SK-N-SH (cell line): ENCODE measurements at places on chromosomes 2 and 18.

DNA sequence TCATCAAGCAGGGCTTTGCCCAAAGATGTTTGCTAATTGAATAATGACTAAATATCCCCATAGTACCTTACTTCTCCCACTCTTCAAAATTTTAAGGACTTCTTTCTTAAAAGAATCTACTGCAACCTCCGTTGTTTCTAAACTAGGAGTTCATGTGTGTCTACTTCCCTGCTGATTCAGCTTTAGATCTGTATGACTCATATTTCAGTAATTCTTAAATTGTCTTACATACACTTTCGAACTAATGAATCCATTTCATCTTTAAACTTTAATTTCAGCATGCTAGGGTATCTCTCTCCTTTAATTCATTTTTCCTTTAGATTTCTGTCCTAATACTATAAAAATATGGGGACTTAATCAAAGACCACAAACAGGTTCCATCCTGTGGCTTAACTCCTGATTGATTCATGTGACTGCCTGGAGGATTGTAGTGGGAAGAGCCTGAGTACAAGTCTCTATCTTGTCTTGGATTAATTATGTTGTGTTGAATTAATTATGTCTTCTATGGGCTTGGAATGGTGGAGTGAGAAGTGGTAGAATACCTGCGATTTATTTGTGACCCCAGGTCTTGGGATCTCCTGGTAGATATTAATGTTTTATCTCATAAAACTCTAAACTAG, 24.9 kb upstream of the COL5A2 start:
- no peak for DNase-seq

DNA sequence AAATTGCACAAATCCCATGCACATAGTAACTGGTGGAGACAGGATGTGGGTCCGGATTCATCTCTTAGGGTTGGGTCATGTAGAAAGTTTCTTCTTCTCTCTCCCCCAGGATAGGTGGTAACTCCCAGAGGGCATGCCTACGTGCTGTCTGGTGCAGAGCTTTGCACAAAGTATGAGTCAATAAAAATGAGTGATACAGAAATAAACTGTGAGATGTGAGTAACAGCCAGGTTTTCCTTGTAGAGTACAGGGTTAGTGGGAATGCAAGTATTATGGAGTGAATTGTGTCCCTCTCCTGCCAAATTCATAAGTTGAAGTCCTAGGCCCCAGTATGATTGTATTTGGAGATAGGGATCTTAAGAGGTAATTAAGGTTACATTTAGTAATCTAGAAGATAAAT, 289.4 kb downstream of the ALK start:
- no peak for DNase-seq

GRCh38 chr2:127985735-127986134, 42.1 kb downstream of the SAP130 start:
- DNase-seq: no peak

GRCh38 chr2:185268651-185269050, 470.0 kb upstream of the FSIP2 start:
- DNase-seq: no peak

- peak; percentile 55 for DNase-seq
These were observed 101.9 kb downstream of the NOL4 start for GRCh38 chr18:34122724-34123334.

DNA sequence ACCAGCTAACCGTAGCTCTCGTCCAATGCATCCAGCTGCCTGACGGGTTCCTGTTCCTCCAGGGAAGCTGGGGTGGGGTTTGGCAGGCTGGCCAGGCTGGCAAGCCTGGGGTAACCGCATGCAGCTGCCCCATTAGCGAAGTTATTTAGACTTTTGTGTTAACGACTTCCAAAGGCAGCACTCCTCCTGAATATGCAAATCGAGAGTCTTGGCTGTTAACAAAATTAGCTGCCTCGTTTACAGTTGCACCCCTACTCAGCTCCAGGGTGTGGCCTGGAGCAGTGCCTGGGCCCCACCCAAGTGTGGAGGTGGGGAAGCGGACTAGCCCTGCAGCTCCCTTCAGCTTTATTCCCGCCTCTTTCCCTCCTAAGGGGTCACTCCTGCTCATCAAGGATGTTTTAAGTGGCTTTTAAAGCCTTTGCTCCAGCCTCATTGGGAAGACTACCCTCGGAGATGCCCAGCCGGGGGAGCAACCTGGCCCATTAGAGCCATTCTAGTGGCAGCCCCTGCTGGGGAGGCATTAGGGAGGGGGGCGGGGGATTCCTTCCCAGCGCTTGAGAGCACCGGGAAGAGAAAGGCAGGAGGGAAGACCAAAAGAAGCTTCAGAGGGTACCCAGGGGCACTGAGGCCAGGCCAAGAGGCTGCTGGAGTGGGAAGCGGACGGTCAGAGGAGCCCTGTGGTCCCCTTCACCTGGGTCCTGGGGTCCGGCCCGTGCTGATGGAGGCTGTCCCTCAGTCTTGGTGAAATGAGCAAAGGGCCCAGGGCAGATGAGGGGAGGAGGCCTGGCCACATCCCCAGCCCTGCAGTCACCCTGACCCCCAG, 204.1 kb downstream of the CELF4 start:
- no peak for DNase-seq

GRCh38 chr2:65789923-65790675, 357.7 kb upstream of the SPRED2 start:
- DNase-seq: no peak

DNA sequence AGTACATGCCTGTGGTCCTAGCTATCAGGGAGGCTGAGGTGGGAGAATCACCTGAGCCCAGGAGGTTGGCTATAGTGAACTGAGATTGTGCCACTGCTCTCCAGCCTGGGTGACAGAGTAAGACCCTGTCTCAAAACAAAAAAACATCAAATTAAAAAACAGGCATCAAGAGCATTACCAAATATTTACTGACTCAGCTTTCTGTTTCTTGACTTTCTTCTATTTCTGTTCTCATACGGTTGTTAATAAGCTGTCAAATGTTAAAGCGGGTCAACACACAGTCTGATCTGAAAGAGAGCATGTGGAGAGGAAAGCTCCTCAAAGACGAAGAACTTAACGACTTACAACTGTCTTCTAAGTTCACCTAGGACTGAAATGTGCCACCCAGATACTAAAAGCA, 59.0 kb downstream of the ITGB1BP1 start:
- no peak for DNase-seq

- DNase-seq: peak; percentile 66
These were observed 156.4 kb downstream of the ZFP36L2 start for GRCh38 chr2:43070030-43070429.

GRCh38 chr2:129881786-129882396, 97.6 kb upstream of the RAB6C start:
- DNase-seq: no peak
